ENCODE measurements at places on chromosomes 3 and 15. TPM values are rescaled to one million over a fixed set of nuclear protein-coding genes. Genes with fewer than 3 reads are reported as not detected.

The LTF gene
- polyA plus RNA-seq = 6.0 TPM

- DNase-seq = no peak
Observed at GRCh38 chr3:177554895-177555759, 357.8 kb upstream of the TBL1XR1 start.

DNA sequence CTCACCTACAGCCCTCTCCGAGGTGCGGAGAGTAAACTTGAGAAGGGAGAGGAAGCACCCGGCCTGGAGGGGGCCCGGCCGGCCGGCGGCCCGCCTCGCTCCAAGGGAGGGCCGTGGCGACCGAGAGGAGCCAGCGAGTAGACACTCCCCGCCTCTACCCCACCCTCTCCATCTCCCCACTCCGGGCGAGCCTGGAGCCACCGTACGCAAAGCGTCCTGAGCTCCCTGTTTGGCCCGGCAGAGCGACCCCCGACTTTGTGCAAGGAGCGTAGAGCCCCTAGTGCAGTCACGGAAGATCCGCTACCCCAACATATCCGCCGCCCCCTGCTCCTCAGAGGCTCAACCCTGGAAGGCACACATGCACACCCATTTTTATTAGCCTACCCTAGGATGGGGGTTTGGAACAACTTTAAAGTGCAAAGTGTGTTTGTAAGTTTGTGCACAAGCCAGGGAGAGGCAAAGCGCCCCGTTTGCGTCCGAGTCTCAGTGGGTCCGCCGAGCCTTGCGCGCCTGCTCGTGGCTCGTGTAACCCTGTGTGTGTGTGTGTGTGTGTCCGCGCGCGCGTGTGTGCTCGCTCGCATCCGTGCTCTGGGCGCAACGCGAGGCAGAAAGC is 508 bp upstream of the SMAD6 start:
- peak; percentile 84 for DNase-seq

The SNTN gene
- polyA plus RNA-seq = not detected

The DPPA2 gene
- not detected for polyA plus RNA-seq

- DNase-seq = peak; percentile 76
Observed at GRCh38 chr3:172516318-172517214, 6.7 kb downstream of the TNFSF10 start.

The BSN gene
- polyA plus RNA-seq = under 0.01 TPM

The PPP1R14D gene
- polyA plus RNA-seq = 104 TPM

DNA sequence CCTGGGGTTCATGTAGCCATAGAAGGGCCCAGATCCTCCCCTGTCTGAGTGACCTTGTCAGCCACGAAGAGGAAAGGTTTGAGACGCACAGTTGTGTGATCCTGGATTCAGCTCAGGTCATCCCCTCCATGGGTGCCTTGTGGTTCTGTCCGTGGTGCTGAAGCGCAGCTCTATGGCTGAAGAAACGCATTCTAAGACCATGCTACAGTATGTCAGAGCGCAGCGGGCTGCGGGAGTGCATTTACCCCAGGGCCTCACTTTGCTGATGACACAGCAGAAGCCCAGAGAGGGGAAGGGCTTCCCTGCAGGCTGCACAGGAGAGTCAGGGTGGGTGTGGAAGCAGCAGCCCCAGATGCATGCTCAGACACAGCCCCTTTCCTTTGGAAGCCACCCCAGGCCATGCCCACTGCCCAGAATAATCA is 68.8 kb upstream of the IQSEC1 start:
- no peak for DNase-seq

The OIP5 gene
- not detected for polyA plus RNA-seq

The RPL15 gene
- 1,526 TPM for polyA plus RNA-seq

- no peak for DNase-seq
Observed at GRCh38 chr15:59723687-59724346, 34.7 kb upstream of the BNIP2 start.

The ZBED2 gene
- 0.04 TPM for polyA plus RNA-seq

The SCN5A gene
- polyA plus RNA-seq = 0.27 TPM

The BTD gene
- 20.6 TPM for polyA plus RNA-seq

All from small intestine (tissue), 16 donors.